GDM1 (cell line): ENCODE measurements at places on chromosomes 5 and 9.

GRCh38 chr5:79850316-79850822 is 140.7 kb downstream of the MTX3 start:
- no peak for DNase-seq

DNA sequence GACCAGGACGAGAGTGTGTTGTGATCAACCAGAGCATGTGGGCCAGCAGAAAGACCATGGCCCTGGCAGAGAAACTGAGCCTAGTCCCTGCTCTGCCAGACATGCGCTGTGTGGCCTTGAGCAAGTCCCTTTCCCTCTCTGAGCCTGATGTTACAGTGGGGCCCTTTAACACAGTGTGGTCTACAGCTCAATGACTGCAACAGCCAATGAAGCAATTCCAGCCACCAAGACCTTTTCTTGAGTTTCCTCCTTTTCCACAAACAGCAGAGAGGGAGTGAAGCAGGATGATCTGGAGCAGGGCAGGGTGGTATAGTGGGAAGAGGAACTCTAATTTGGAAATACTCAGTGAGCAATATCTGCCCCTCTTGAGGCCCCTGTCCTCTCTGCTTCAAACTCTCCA is 25.8 kb upstream of the ARSI start:
- DNase-seq: no peak

- DNase-seq: no peak
These were observed 48.3 kb downstream of the STRBP start for GRCh38 chr9:123220127-123220526.

DNA sequence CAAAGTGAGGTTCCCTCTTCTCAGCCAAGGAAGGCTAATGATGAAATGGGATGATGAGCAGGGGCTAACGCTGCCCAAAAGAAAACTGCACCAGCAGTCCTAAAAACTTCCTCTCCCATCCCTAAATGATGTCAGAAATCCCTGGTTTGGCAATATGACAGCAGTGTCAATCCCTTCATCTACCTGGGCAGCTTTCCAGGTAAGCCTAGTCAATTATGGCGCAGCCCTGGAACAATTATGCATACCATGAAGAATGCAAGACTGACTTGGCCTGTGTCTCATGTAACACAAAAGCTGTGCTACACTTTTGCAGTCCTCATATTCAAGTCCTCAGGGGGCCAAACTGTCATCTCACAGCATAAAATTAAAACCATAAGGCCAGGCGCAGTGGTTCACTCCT is 7.0 kb downstream of the DMGDH start:
- no peak for DNase-seq

DNA sequence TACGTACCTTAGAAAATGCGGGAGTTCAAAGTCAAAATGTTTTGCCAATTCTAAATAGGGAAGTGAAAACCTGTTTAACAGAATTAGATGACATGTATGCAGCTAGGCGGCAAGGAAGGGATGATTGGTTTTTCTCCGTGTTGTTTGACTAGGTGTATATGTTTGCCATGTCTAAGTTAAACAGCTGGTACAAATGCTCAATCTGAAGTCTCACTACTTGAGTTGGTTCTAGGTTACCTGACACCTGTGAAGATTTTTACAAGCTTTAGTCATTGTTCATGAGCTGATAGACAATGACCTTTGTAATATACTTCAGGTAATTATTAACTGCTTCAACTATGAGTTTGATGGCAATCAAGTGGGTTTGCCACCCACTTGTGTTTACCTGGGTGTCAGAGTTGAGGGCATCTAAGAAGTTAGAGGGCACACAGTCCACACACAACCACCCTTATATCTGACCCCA is 74.3 kb downstream of the SLC44A1 start:
- DNase-seq: no peak
